Fibroblast of lung (primary cell): ENCODE measurements at places on chromosomes 3 and 15.

GRCh38 chr15:92377083-92377789 lies 16.4 kb upstream of the ST8SIA2 start:
- peak; percentile 34 for DNase-seq

DNA sequence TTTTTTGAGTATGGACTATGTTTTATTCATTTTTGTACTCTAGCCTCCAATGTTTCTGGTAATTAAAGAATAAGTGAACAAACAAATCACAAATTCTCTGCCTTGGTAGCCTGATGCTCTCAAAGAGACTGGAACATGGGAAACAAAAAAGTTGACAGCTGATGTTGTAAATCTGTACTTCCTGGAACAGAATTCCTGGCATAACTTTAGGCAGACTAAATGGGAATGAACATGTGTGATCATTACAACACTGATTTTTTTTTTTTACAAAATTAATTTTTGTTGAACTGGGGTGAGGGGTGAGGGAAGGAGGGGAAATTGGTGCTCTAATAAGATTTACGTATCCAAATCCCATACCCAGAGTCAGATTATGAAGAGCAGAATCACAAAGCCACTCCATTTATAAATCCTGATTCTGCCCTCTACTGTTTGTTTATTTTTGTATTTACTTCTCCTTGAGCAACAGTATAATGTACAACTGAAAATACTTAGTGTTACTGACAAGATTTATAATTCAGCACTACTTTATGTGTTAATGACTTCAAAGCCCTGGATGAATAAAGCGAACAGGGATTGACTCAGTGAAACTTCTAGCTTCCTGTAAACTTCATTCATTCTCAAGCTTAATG lies 165.0 kb downstream of the FRMD5 start:
- peak; percentile 69 for DNase-seq

- peak; percentile 29 for DNase-seq
These were observed 447 bp upstream of the SHQ1 start for GRCh38 chr3:72848703-72849081.

DNA sequence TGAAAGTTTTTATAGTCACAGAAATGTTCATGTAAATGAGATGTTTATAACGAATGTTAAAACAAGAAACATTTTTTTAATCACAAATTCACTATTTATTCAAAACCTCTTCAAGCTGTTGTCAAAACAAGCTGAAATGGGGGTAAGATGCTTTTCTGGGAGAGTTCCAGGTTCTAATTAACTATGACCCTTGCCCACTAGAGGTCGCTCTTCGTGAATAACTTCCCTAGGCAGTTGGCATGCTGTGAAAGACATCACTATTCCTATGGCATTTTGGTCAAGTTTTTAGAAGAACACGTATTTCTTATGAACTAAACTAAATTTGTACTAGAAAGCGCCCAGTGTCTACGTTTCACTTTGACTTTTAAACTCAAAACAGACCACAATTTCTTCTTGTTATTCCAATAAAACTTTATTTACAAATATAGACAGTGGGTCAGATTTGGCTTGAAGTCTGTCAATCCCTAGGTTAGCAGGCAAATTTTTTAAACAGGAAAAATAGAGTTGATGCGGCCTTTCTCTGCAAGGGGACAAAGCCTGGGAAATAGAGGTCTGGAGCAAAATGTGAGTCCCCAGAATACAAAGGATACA lies 62.8 kb upstream of the CMTM8 start:
- peak; percentile 41 for DNase-seq

- peak; percentile 60 for DNase-seq
These were observed 7.2 kb downstream of the APBA2 start for GRCh38 chr15:28892789-28893610.

GRCh38 chr3:194984622-194985021 lies 286.3 kb downstream of the XXYLT1 start:
- no peak for DNase-seq

- peak; percentile 3 for DNase-seq
These were observed 6.2 kb downstream of the TMEM39A start for GRCh38 chr3:119457246-119457645.
